ENCODE measurements at places on chromosomes 5 and 9.

DNA sequence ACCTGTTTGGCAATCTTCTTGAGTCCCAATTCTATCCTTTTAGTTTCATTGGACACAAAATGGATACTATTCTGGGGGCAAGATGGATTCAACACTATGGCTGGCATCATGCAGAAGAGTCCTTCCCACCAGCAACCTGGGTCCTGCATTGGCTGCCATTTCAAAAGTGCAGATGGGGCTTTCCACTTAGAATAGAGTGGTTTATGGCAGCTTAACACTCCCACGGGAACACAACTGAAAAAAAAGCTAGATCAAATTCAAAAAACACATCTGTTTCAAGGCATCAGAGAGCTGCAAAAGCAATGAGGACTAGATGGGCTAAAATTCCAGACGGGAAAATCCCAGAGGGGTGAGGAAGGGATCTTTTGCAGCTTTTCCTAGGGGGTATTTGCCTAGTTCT, 11.2 kb upstream of the HMHB1 start:
- DNase-seq: no peak

- DNase-seq: no peak
Observed at GRCh38 chr9:125150349-125151245, 7.3 kb upstream of the SCAI start.

DNA sequence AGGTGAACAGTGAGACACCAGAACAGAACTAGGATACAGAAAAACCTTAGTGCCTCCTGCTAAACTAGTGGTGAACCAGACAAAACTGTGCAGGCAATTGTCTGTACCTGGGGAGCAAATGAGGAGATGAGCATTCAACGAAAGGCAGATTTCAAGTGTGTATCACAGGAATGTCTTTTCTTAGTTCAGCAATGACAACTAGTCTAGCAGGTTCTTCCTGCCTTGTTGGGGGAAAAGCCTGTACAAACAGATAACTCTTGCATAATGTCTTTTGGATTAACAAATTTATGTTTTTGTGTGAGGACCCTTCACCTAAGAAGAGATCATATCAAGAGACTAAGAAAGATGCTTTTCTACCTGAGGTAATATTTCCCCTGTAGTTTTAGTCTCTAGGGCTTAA, 21.8 kb upstream of the DENND4C start:
- no peak for DNase-seq

DNA sequence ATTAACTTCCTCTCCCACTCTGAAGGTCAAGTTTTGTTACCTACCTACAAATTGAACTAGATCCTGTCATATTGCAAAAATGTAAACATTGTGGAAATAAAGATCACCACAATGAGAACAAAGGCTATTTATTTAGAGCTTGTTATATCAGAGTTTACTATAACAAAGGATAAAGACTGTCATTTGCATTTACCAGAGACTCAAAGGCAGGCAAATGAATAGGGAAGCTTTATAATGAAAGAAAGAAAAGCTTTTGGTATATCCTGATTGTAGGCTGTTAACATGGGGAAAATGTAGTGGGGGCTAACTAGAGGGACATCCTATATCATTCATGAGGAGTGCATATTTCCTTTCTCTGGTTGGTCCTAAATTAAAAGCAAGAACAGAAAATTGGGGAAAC, 403.5 kb upstream of the TYRP1 start:
- no peak for DNase-seq

DNA sequence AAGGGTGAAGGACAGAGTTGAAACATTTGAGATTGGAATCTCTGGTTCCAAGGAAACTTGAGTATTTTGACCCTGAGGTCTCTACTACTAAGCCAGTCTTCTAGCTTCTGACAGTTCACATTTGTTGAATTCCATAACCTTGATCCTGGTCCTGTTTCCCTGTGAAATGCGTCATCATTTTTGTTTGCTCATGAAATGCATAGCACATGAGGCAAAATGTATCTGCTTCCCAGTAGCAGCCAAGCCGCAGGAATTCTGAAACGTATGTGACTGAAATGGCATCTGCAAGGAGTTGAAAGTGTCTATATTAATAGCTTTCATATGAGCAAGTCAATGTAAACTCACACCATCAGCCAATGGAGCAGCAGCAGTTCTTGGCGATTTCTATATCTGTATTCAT, 307.9 kb downstream of the CSNK1G3 start:
- no peak for DNase-seq

- no peak for DNase-seq
Observed at GRCh38 chr9:86548220-86548619, 194.0 kb upstream of the TUT7 start.

DNA sequence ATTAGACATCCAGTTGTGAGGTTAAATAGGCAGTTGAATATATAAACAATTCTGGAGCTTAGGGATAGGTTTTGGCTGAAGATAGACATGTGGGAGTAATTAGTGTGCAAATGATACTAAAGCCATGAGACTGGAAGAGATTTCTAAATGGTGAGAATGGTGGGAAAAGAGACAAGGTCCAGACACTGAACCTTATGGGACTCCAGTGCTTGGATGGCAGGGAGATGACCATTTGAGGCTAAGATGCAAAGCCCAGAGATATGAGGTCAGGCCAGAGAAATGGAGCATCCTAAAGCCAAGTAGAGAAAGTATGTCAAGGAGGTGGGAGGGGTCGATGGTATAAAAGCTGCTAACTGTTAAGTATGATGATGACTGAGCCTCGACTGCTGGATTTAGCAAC, 115.6 kb downstream of the SEMA5A start:
- no peak for DNase-seq

- no peak for DNase-seq
Observed at GRCh38 chr5:159826351-159827214, 89.7 kb upstream of the ADRA1B start.

DNA sequence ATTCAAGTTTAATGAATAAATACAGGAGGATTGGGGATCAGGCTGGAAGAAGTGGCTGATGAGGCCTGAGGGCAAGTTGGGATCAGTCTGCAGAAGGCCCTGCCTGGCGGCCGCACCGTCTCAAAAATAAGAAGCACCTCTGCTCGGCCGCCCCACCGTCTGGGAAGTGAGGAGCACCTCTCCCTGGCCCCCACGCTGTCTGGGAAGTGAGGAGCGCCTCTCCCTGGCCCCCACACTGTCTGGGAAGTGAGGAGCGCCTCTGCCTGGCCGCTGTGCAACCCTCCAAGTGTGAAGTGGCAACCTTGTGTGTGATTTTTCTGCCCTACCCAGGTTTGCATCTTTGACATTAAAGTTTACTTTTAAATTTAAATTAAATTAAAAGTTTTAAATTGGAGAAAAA, 35.4 kb downstream of the POLR1E start:
- no peak for DNase-seq

DNA sequence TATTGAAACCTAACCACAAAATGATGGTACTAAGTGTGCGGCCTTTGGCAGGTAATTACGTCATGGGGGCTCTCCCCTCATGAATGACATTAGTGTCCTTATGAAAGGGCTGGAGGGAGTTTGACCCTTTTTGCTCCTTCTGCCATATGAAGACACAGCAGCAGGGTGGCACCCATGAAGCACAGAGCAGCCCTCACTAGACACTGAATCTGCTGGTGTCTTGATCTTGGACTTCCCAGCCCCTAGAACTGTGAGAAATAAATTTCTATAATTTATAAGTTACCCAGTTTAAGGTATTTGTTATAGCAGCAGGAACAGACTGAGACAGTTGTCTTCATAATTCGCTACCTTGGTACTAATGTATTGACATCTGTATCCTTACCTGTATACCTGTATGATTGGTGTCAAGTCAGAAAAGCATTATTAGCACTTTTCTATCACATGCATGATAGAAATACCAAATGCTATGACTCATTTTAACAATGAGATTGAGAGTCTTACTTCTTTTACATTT, 80.4 kb downstream of the GCNT4 start:
- DNase-seq: no peak

DNA sequence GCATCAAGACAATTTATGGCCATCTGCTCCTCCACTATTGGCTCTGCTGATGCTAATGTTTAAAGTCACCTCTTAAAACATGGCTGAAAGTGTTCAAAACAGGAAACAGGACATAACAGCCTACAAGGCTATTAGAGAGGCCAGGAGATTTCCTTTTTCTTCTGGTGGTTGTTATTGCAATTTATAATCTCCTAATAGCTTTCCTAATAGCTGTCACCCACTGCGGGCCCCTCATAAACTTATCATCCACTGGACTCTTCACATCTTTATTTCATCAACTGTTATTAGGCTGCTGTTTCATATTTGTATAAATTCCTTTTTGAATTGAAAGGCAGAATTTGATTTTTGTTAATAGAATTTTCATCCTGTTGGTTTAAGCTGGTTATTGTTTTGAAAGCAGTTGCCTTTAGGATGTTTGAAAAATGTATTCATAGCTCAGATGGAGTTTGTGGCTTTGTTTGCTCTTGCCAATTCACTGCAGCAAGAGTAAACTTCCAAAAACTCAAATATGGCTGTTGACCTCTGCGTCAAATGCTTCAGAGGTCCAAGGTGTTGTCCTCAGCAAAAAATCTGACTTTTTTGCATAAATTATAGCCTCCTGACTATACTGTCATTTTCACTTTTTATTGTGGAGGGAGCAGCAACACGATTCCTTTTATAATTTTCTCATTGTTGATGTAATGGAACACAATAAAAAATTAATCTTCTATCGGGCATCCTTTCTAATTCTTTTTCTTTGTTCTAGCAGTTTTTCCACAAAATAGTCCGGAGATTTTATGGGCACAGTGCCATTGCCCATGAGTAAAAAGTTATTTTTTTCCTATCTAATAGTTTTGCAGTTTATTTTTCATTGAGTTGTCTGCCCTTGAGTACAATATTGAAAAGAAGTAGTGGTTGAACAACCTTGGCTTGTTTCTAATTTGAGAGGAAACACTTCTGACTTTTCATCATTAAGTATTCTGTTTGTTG, 69.3 kb downstream of the MAT2B start:
- no peak for DNase-seq

DNA sequence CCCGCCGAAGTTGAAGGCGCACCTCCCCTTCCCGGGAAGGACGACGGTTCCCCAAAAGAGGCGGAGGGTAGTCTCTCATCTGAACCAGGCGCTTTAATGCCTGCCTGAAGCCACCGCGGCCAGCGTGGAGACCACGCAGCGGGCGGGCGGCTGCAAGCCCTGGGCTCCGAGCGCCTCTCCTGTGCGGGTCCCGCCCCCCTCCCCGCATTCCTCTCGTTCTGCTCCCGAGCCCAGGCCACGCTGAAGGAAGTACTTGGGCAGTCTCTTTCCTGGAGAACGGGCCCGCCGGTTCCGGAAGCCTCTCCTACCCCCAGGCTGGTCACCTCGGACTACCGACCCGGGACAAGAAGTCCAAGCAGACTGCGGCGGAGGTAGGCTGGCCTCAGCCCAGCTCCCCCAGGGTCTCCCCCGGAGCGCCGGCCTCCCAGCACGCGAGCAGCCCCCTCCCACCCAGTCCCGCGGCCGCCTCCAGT, 571 bp downstream of the PPIC start:
- DNase-seq: peak; percentile 87

DNA sequence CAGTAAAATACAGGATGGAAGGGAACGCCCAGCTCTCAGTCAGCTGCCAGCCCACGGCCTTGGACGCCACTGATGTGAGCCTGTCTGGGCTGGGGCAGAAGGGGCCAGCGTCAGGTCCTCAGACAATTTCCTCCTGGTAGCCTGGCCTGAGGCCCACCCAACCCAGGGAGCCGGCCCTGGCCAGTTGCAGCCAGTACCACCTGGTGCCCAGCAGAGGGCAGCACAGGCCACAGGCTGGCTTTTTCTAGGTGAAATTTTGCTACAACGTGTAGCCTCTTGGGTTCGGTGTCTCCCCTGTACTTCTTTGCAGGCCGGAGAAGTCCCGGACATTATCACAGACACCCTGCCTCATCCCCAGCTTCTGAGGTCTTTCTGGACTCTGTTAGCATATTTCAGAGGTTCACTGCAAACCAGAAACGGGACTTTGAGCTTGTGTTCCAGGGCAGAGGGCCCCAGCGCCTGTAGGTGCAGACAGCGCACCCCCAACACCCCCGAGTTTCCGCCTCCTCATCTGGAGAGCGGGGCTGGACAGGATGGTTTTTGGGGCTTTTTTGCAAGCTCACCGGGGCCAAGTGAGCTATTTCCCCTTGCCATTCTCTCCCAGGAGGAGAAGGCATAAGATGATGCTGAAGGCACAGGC, 45.9 kb upstream of the KCNMB1 start:
- DNase-seq: peak; percentile 72

DNA sequence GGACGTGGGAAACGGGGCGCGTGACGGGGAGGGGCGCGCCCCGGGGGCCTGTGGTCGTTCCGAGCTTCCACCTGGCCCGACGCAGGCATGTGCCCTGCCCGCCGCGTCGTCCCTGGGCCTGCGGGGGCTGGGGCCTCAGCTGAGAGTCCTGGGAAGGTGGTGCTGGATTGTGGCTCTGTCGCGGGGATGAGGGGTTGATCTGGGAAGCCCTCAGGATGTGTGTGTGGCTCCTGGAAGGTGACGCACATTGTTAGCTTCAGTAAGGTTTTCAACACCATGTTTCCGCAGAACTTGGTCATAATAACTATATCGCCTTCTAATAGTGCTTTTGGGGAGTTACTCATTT, 589.1 kb downstream of the MTRR start:
- no peak for DNase-seq

Measured in coronary artery (tissue), 2 donors.